ENCODE measurements at places on chromosomes 11 and 22.

- peak; percentile 90 for DNase-seq
Measured at GRCh38 chr22:37742376-37743171, 45.7 kb downstream of the TRIOBP start.

- no peak for DNase-seq
Measured at GRCh38 chr11:31173926-31174680, 195.4 kb downstream of the DCDC1 start.

DNA sequence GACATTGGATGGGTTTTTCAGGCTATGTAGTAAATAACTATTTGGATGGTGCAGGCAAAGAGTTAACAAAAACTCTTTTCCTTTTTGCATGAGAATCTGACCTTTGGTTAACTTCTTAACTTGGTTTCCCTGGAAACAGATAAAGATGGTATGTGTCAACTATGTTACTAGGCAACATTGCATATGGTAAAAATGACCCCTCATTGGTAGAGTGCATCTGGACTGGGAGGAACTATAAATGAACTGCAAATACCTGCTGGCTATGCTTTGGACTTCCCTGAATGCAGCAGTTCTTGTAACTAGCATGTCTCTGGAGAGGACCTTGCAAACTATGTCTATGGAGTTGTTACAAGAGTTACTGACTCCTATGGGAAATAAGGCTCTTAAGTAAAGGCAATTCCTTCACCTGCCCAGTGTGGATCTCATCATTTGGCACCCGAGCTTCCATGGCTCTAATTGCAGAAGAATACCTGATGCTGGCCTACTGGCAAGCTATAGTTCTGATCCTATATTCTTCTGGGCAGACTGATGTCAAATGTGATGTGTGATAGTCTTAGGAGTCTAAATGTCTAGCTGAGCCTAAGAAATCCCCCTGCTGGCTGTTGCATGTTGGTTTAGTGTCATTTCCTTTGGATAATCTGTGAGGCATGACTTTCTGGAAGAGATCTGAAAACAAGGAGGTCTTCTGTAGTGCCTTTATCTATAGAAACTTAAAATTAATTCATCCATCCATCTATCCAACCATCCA, 126.7 kb upstream of the MTMR2 start:
- DNase-seq = no peak

GRCh38 chr22:46941968-46942798, 179.7 kb downstream of the TBC1D22A start:
- no peak for DNase-seq

- no peak for DNase-seq
Measured at GRCh38 chr11:102494216-102494615, 36.3 kb downstream of the MMP7 start.

DNA sequence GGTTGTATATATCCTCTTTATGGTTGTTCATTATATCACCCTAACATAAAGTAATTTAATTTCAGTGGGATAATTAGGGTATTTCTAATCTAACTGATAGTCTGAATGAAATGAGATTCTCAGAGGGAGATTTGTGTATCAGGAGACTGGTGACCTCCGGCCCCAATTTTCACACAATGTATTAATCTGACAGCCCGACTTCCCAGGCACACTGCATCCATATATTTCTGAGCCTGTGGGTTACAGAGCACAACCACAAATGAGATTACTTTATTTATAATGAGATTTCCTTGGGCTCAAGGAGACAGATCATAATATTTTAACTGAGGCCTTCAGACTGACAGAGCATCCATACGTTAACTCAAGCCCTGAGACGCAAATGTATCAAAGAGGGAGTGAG, 125.9 kb downstream of the RCN1 start:
- DNase-seq = no peak

- no peak for DNase-seq
Measured at GRCh38 chr11:16690086-16690485, 48.4 kb upstream of the C11orf58 start.

GRCh38 chr11:2570841-2571597, 126.2 kb downstream of the KCNQ1 start:
- no peak for DNase-seq

DNA sequence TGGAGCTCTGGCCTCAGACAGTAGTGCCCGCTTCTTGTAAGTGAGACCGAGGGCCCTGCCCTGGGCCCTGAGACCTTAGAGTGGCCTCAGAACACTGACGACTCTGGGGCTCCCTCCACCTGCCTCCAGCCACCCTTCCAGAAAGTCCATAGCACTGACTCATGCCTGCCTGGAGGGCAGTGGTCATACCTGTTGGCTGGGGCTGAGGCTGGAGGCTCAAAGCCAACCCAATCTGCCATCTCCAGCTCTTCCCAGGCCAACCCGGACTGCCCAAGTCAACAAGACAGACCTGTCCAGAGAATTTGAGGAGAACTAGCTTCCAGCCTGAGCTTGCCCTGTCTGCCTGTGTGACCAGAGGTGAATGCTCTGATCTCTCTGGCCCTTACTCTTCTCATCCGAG, 66.9 kb upstream of the TTLL12 start:
- DNase-seq = peak; percentile 76

DNA sequence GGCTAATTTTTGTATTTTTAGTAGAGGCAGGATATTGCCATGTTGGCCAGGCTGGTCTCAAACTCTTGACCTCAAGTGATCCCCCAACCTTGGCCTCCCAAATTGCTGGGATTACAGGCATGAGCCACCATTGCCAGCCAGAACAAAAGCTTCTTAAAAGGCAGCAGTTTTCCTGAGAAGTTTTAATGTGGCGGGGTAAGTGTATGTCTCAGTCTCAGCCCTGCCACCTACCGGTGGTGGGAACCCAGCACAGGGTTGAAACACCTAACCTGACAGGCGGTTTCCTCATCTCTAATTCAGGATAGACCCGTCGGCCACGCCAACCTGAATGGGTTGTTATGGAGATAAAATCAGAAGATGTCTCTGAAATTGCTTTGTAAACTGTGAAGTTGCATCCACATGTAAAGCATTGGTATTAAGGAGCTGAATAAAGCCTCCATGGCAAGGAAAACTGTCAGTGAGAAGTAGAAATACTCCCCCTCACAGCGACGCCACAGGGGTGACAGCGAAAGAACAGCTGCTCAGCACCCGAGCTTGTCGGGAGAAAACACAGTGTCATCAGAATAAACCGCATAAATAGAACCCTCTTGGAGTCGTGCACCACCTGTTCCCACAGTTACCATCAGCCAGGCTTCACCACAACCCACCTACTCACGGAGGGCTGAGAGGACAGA, 165.9 kb upstream of the NCAM1 start:
- peak; percentile 77 for DNase-seq

DNA sequence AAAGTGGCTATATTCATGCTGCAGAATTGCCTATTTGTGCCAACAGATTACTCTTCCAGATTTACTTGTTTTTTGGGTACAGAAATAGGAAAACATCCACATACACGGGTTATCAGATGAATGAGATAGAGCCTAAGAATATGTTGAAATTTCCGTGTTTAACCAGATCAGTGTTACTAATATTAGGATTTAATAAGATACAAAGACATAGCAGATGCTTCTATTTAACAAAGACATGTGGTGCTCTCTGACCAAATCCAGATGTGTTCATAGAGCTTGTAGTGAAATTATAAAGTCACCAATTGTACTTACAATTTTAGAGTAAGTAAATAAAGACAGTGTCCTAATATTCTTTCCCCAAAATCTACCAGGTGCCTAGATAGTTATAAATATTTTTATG, 208.0 kb downstream of the CASP12 start:
- DNase-seq = no peak

DNA sequence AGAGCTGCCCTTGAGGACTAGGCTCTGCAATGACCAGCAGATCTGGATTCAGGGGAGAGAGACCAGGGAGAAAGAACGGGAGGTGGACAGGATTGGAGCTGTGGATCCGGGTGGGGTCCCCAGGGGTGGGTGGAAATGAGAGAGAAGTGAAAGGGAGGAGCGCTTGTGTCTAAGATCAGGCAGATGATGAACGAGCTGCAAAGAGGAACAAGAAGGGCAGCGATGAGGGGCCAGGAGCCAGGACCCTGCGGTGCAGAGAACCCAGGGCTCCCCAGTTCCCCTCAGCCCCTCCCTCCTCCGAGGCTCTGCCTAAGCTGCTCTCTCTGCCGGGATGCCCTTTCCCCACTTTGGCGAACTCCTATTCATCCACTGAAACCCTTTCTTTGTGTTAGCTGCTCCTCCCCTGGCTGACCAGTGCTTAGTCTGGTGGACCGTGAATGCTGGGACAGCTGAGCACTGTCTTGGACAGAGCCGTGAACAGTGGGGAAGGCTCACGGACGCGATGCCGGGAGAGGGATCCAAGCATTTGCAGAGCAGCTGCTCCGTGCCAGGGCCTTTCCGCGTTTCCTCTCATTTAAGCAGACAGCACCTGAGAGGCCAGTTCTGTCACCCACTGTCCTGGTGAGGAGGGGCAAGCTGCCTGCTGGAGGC, 35.9 kb downstream of the SHISAL1 start:
- DNase-seq = no peak

DNA sequence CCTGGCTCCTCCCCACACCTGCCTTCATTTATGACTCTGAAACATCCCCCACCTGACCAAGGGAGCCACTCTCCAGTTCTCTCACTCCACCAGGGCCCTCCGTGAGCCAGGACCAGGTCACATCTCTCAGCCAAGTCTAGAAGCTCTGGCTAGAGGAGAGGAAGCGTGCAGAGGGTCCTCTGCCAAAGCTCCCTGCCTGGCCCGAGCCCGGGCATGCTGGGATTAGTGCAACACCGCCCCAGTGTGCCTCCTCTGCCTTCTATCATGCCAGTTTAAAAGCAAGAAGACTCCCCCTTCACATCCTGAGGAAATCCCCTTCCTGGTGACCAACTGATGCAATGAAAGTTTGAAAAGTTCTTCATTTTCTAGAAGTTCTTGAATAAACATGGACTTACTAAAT, 23.5 kb downstream of the TP53AIP1 start:
- no peak for DNase-seq

DNA sequence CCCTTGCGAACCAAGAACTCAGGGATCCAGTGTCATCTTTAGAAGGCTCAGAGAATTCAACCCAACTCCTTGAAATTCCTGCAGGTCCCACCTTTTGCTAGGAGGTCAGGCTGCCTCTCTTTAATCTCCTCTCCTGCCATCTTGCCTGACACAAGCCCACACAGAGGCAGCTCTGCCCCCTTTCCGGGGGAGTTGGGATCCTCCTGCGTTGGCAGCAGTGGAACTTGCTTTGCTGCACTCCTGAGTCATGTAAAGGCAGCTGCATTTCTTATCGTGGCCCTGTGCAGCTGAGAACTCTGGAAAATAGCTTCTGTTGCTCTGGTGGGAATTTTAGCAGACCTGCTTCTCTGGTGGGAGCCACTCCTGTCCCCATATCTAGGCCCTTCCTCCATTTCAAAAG, 142.3 kb upstream of the TBCEL start:
- DNase-seq = no peak

DNA sequence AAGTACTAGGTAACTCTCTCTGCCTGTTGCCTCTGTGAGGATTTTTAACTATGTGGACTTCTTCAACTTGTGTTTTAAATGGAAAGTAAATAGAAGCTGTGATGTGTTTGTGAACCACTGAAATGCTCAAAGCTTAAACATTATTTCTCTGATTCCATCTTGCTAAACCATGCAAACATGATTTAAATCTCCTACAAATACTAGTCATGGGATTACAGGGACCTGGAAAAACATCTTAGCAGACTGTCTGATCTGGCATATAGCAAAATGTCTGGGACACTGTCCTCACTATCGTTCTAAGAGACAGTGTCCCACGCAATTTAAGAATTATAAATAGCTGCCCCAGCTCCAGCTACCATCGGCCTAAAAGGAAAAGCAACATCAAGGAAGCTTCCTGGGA, 914.5 kb upstream of the FAT3 start:
- no peak for DNase-seq

DNA sequence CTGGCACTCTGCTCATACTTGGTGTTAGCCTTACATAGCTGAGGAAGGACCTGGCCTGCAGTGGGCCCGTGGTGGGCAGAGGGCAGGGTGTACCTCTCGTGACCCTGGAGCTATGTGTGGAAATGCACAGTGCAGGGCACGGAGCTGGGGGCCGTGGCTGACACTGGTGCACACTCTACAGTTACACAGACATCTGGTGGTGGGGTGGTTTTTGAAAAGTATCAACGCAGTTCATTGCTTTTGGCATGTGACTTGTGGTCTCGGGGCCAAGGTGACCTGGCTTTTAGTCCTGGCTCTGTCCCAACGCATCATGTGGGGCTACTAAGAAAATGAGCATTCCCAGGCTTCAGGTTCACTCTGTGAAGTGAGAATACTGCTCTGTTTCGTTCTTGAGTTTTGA, 553.6 kb downstream of the NTM start:
- DNase-seq = no peak

DNA sequence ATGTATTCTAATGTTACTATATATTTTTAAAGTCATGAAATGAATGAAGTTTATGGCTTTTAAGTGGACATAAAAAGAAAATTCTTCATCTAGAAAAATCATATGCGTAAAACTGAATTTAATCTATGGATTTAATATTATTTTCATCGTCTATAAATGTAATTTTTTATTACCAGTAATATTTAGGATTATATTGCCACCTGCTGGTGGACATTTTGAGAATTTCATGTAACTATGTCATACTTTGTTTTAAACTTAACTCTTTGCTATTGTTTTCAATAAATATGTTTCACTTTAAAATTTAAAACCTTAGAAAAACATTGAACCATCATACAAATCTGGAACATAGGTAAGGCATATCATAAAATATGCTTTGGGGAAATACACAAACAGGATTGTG, 66.5 kb upstream of the CEP126 start:
- DNase-seq = no peak

GRCh38 chr11:83087035-83087434, 15.3 kb upstream of the RAB30 start:
- no peak for DNase-seq

- DNase-seq = peak; percentile 34
Measured at GRCh38 chr22:19042285-19043120, 79.7 kb downstream of the DGCR2 start.

DNA sequence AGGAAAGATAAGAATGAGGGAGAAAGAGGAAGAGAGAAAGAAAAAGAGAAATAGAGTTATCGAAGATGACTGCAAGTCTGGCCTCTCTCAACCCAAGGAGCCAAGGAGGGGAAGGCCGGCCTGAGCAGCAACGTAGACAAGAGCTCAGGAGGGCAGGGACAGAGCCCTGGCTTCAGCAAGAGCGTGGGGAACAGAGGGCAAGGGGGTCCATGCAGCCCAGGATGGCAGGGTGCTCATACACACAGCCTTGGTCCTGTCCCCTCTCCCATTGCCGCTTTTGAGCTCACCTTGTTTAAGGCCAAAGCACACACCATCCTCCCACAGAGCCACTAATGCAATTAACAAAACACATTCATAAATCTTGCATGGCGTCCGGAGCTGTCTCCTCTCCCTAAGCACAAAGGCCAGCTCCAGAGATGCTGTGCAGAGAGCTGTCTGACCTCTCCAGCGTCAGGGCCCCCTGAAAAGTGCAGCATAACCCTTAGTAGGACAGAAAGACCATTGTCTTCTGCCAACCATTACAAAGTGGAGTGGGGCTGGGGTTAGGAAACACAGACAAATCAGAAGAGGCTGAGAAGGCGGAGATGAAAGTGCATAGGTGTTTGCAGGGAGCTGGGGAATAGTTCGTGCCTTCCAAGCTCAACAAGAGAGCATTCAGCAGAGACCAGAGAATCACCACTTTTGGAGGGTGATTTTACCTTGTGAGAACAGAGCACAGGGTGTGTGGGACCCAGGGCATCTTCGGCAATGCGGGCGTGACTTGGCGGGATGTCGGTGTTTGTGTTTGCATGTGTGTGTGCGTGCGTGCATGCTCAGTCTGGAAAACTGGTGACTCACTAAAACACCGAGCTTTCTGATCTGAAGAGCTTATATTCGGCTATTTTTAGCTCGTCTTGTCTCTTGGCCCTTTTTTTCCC, 28.2 kb upstream of the JAM3 start:
- peak; percentile 79 for DNase-seq
